Fibroblast of the aortic adventitia (primary cell): ENCODE measurements at places on chromosomes 3 and 15.
A peak's percentile ranks its signal among the peaks of the same experiment; 100 is the strongest.

GRCh38 chr3:9168241-9168741 is 81.2 kb downstream of the SRGAP3 start:
- DNase-seq = no peak

GRCh38 chr15:90306560-90306959 is 41.1 kb downstream of the NGRN start:
- no peak for DNase-seq

- no peak for DNase-seq
Measured at GRCh38 chr15:70244978-70245542, 147.3 kb upstream of the TLE3 start.

GRCh38 chr15:41559239-41559782 is 299 bp downstream of the TYRO3 start:
- no peak for DNase-seq

DNA sequence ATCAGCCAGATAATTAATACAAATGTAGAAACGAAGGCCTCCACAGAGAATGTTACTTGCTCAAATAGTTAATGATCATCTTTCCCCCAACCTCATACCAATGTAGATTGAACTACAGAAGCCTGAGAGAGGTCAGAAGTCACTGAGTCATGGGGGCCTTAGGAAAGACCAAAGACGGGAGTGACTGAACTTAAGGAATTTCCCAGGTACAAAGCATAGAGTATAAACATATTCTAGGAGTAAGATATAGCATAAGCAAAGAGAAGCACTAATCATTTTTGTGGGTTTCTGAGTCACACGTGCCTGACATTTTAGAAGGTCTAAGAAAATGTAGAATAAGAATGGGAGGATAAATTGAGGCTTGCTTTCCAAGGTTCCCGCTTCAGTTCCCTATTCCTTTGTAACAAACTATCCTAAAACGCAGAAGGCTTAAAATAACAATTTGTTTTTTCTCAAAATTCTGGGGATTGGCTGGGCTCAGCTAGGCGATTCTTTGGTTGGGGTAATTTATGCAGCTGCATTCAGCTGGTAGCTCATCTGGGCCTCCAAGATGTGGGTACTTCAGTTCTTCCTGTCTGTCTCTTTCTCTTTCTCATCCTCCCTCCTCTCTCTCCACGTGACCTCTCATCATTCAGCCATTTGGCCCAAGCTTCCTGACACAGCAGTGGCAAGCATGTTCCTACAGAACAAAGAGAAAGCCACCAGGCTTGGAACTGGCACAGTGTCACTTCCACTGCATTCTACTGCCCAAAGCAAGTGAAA is 422.6 kb downstream of the FOXP1 start:
- no peak for DNase-seq

GRCh38 chr15:90838544-90838943 is 29.8 kb upstream of the FURIN start:
- no peak for DNase-seq

GRCh38 chr3:13801361-13802204 is 78.3 kb downstream of the WNT7A start:
- DNase-seq = no peak

DNA sequence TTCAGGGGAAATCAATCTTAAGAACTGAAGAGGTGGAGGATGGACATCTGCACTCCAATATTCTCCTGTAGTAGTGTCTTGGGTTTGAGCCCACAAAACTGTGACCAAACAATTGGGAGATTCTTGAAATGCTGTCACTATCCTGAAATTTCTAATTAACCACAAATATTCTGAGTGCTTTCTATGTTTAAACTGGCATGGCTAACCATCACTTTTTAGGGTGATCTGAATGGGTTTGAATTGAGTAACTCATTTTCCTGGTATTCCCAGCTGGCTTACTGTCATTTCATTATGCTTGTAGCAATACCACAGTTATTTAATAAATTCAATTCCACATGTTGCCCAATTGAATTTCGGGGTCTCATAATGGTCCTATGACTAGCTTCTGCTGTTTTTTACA is 216.9 kb upstream of the DCBLD2 start:
- no peak for DNase-seq

DNA sequence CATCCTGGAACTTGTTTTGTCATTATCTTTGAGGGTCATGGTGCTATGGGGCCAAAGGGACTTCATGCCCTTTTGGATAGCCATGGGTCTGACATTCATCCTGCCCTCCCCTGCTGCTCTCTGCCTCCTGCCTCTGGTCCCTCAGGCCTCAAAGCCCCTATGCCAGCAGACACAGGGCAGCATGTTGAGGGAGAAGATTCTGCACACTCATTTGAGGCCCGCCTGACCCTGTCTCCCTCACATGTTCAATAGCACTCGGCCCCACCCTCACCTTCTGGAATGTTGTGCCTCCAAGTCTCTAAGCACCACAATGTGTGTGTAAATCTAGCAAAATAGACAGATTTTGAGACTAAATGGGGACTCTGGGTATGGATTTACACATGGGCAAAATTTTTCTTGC is 178.7 kb upstream of the ANKRD28 start:
- DNase-seq = no peak

DNA sequence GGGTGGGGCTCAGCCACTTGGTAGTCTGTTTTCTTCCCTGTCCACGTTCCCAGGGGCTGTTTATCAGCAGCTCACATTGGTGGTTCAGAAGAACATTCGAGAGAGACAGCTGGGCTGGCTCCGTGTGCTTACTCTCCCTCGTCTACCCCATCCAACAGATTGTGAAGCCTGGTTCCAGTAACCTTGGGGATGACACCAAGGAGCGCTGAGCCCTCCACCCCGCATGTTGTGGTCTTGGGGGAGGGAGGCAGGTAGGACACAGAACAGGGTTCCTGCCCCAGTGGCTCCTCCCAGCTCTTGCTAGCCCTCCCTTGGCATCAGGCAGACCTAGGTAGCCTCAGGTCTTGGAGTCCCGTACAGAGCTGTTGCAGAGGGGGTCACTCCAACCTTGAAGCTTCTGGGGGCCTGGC is 33.1 kb downstream of the KLF13 start:
- DNase-seq = no peak

GRCh38 chr3:9087831-9088413 is 124.7 kb upstream of the RAD18 start:
- DNase-seq = peak; percentile 54

DNA sequence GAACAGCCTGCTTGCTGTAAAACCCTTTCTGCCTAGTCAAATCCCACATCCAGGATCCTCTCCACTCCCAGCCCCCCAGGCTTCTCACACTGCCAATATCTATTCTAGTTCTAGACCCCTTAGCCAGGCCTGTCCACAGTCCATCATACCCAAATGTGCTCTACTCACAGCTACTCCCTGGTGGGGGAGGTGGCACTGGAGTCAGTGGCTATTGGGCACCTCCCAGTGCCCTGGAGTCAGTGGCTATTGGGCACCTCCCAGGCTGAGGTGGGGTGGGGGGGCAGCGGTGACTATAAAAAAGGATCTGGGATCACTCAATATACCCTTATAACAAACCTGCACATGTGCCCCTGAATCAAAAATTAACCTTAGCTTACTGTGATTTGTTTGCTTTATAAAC is 773 bp upstream of the DISP2 start:
- no peak for DNase-seq

DNA sequence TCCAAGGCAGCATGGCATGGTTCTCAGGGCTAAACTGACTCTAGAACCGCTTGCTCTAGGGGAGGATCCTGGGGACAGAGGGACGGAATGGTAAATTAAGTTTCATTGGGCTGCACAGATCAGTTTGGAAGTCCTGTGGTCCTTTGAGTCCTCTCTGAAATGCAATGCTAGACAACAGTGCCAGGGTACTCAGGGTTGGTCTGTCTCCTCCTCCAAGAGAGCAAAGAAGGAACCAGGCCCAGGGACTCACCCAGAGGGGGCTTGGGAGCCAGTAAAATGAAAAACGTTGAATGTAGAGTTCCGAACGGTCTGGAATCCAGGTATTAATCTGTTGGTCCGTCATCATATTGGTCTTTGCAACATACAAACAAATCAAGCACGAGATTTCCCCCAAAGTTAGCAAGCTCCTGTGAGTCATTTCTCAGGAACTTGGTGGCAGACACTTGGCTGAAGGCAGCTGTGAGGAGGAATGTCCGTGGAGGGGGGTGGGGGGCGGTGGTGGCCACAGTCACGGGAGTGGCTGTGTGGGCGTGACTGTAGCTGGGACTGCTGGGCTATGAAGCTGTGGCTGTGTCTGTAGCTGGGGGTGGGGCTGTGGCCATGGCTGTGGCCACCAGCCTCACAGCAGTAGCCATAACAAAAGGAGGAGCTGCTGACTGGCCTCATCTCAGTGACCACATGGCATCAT is 361.0 kb downstream of the SHQ1 start:
- peak; percentile 82 for DNase-seq

GRCh38 chr3:43688245-43688650 is 2.5 kb upstream of the ABHD5 start:
- DNase-seq = peak; percentile 82

GRCh38 chr3:29083676-29084075 is 197.2 kb upstream of the RBMS3 start:
- DNase-seq = peak; percentile 39

DNA sequence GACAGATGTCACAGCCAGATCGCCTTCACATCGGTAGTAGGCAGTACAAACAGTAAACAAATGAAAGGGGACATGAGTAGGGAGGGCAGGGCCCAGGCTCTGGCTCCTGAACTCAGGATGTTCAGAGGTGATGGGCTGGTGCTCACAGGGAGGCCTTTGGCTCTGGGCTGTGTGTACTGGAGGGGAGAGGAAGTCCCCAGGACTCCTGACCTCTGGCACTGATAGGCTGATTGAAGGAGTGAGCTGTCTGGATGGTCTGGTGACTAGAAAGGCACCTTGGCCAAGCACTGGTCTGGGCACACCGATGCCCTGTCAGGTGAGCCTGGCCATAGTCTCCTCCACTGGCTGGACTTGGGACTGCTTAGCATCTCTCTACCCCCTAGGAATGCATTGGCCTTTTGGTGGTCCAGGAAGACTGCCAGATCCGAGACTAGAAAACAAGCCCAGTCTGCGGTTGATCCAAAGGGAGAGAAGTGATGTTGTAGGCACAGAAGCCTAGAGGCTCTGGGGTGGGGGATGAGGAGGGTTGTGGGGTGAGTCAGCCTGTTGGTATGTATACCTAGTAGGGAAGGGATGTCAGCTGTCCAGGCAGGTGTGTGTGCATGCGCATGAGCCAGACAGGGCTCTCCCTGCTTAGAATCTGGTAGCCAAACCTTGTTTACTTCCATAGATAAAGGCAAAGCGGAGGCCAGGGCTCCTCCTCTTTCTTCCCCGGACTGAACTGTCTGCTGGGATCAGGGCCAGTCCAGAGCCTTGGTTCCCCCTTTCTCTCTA is 1.9 kb downstream of the SPINT1 start:
- DNase-seq = no peak

- no peak for DNase-seq
Measured at GRCh38 chr15:42085236-42085605, 9.1 kb downstream of the PLA2G4D start.
